A549 treated with Hydrocortisone at 1 μM for 4 hours (cell line): ENCODE measurements at places on chromosomes 13 and 19. TPM values are rescaled to one million over a fixed set of nuclear protein-coding genes. Genes with fewer than 3 reads are reported as not detected.

PSG11 gene
- not detected in 5 replicates for total RNA-seq

ZNF763 gene
- not detected in 5 replicates for total RNA-seq

CEBPA gene
- 6.1 to 9.8 TPM (median 8.2 TPM) in 5 replicates for total RNA-seq

TNNI3 gene
- 4.8 to 7.9 TPM (median 7.6 TPM) in 5 replicates for total RNA-seq

NPAS1 gene
- 4.8 to 9.1 TPM (median 6.5 TPM) in 5 replicates for total RNA-seq

TTC9B gene
- total RNA-seq: 0.16 to 0.79 TPM (median 0.45 TPM) in 5 replicates

FSD1 gene
- 7.6 to 8.8 TPM (median 7.8 TPM) in 5 replicates for total RNA-seq

PDX1 gene
- 0.05 to 0.12 TPM (median 0.06 TPM) in 4 of 5 replicates, not detected in the other for total RNA-seq

TPTE2 gene
- total RNA-seq: not detected in 5 replicates

TMEM59L gene
- total RNA-seq: 3.8 to 7.0 TPM (median 5.9 TPM) in 5 replicates

HNRNPUL1 gene
- total RNA-seq: 282 to 347 TPM (median 290 TPM) in 5 replicates

FFAR2 gene
- total RNA-seq: not detected in 5 replicates
